Renal pelvis (tissue), 12 donors: ENCODE measurements at places on chromosomes 6 and 20.

GRCh38 chr6:83546636-83547035 lies 34.3 kb downstream of the PRSS35 start:
- DNase-seq = no peak

- DNase-seq = no peak
Measured at GRCh38 chr6:74671558-74672025, 534.3 kb downstream of the COL12A1 start.

- no peak for DNase-seq
Measured at GRCh38 chr6:167532410-167533288, 207.8 kb downstream of the TTLL2 start.

GRCh38 chr20:11366660-11367059 lies 551.0 kb upstream of the BTBD3 start:
- DNase-seq = no peak

- DNase-seq = no peak
Measured at GRCh38 chr6:20687494-20687893, 153.2 kb downstream of the CDKAL1 start.

GRCh38 chr6:22673474-22673873 lies 104.1 kb downstream of the HDGFL1 start:
- no peak for DNase-seq

DNA sequence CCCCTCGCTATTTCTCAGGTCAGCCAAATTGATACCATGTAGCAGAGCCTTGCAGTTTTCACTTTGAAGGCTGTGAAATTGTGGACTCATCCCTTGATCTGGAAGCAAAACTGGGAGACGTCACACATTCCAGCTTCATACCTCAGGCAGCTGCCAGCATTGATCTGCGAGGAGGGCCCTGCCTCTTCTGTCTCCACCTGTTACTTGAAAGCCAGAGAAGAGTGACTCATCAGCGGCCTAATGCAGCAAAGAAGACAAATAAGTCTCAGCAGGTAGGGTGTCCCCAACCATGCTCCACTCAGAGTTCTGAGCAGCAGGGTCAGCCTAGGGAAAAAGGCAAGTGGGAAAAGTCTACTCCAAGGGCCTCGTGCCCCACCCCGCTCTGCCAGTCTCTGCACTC lies 69.4 kb upstream of the BMP2 start:
- no peak for DNase-seq

DNA sequence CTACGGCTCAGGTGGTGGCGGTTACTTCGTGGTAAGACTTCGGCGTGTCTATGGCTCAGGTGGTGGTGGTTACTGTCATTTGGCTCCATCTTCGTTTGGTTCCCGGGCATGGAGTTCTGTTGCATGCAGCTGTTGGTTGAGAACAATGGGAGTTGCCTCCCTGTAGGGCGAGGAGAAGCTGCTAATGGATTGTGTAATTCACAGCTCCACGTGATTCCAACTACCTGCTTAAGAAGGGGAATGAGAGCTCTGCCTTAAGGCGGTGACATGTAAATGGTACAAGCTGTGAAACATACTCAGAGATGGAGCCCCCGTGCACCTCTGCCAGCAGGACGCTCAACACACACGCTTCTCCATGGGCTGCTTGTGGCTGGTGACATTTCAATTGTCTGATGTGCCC lies 12.4 kb upstream of the DACT2 start:
- DNase-seq = no peak

- DNase-seq = no peak
Measured at GRCh38 chr6:47718571-47718970, 20.2 kb downstream of the ADGRF4 start.

DNA sequence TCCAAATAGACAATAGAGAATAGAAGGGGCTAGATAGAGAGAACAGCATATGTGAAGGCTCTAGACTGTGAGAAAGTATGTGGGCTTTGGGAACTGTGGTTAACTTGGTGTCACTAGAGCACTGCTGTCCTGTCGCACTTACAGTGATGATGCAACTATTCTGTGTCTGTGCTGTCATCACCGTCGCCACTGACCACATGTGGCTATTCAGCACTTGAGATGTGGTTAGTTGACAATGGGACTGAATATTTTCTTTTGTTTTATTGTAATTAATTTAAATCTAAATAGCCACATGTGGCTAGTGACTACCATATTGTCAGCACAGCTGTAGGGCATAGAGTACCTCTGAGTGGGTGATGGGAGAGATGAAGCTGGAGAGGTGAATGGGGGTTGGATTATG lies 39.0 kb upstream of the IFNGR1 start:
- DNase-seq = no peak

DNA sequence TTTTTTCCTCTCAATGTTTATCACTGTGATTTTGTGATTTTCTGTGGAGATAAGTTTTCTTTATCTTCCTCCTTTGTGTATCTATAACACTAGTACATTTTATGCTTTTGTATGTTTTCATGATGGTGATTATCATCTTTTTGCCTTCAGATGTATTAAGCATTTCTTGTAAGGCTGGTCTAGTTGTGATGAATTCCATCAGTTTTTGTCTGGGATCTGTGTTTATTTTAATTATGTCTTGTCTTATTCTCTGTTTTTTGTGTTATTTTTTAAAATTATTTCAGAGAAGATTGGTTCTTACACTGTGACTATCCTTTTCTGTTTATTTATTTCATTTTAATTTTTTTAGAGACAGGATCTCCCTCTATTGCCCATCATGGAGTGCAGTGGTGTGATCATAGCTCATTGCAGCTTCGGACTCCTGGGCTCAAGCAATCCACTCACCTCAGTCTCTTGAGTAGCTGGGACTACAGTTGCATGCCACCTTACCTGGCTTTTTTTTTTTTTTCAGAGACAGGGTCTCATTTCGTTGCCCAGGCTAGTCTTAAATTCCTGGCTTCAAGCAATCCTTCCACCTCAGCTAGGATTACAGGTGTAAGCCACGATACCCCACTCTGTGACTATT lies 187.4 kb downstream of the SLC16A10 start:
- no peak for DNase-seq

DNA sequence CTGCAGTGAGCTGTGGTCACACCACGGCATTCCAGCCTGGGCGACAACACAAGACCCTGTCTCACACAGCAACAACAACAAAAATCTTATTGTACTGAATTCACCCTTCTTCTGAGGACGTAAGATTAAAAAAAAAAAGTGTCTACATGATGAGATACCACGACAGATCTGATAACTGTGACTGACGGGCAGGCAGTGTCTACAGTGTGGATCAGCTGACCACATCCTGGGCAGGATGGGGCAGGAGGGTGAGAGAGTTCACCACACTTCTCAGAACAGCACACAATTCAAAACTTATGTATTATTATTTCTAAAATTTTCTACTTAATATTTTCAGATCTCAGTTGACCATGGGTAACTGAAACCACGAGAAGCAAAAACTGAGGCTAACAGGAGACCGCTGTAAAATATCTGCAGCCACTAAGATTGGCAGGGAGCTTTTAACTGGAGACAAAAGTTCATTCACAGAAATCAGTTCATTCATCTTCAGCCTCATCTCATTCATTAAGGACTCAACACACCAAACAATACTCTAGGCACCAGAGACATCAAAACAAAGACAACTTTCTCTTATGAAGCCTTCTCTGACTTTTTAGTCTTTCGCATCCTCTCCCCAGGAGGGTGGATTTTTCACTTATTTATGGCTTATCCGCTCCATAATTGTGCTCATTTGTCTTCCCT lies 15.7 kb upstream of the NHSL1 start:
- DNase-seq = no peak

- no peak for DNase-seq
Measured at GRCh38 chr6:13474360-13474759, 13.0 kb downstream of the GFOD1 start.

DNA sequence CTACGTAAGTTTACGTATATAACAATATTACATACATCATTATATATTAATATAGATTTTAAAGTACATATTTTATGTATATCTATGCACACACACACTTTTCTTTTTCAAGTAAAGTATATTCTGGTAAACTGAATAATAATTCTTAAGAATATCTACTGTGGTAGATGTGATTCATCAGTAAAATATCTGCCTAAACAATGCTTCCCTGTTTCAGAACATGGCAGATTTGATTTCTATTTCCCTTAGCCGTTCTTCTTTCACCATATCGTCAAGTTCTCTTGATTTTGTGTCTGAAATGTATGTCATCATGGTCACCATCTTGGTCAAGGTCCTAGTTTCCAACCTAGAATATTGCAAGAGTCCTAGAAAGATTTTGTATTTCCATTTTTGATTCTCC lies 195.6 kb downstream of the HDGFL1 start:
- no peak for DNase-seq

GRCh38 chr6:148924226-148925012 lies 177.6 kb downstream of the UST start:
- no peak for DNase-seq

- DNase-seq = no peak
Measured at GRCh38 chr20:63322933-63323273, 29.9 kb downstream of the COL20A1 start.

DNA sequence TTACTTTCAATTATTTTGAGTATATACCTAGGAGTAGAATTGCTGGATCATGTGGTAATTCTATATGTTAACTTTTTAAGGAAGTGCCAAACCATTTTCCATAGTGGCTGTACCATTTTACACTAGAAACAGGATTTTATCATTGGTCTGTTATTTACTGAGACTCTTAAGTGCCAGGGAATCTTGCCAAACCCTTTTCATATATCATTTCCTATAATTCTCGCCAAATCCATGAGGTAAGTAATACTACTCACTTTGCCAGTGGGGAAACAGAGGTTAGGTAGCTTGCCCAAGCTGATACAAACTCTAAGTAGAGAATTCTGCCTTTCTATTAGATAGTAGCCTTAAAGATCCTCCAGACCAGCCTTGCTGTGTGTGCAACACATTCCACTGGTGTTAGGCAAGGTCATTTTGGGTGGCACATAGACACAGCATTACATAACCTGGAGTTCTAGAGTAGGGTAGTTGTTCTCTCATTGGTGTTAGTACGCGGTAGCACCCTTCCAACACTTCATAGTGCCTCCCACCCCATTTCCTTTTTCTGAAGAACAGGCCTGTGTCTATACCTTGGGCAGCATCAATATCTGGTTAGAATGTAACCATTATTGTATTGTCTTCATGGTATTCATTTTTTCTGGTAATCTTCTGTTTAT lies 65.5 kb downstream of the ARID1B start:
- no peak for DNase-seq

GRCh38 chr6:82396964-82397751 lies 33.5 kb downstream of the TPBG start:
- no peak for DNase-seq

DNA sequence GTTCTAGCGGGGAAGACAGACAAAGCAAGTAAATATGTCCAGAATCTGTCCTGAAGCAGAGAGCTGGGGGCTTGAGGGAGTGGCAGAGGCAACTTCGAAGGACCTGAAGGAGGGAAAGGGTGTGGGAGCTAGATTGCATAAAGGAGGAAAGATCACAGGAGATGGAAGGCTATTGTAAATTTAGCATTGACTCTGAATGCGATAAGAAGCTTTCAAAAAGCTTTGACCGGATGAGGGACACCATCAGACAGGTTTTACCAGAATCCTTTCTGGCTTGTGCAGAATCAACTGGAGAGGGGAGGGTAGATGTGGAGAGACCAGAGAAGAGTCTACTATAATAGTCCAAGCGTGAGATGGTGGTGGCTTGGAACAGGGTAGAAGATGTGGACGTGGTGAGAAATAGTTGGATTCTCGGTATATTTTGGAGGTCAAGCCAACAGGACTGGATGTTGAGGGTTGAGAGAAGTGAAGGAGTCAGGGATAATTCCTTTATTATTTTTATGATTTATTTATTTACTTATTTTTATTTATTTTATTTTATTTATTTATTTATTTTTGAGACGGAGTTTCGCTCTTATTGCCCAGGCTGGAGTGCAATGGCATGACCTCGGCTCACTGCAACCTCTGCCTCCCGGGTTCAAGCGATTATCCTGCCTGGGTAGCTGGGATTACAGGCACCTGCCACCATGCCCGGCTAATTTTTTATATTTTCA lies 19.9 kb upstream of the RIPOR3 start:
- DNase-seq = no peak

- no peak for DNase-seq
Measured at GRCh38 chr6:136526937-136527336, 23.3 kb downstream of the MAP7 start.

DNA sequence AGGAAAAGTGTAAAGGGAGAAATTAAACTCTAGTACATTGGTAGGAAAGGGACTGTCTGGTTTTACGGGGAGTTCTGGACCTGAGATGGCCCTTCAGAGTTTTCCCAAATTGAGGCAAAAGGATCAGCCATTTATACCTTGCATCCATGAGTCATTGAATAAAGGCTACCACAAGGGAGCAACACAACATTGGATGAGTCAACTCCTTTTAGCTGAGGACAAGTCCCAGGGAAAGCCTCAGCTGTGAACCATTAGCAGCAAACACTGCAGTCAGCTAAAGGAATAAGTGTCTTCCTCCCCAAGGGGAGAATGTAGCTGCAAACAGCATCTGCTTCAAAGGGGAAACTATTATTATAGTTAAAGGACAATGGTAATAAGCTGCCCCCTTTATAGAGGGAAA lies 468.7 kb upstream of the ID4 start:
- DNase-seq = no peak

DNA sequence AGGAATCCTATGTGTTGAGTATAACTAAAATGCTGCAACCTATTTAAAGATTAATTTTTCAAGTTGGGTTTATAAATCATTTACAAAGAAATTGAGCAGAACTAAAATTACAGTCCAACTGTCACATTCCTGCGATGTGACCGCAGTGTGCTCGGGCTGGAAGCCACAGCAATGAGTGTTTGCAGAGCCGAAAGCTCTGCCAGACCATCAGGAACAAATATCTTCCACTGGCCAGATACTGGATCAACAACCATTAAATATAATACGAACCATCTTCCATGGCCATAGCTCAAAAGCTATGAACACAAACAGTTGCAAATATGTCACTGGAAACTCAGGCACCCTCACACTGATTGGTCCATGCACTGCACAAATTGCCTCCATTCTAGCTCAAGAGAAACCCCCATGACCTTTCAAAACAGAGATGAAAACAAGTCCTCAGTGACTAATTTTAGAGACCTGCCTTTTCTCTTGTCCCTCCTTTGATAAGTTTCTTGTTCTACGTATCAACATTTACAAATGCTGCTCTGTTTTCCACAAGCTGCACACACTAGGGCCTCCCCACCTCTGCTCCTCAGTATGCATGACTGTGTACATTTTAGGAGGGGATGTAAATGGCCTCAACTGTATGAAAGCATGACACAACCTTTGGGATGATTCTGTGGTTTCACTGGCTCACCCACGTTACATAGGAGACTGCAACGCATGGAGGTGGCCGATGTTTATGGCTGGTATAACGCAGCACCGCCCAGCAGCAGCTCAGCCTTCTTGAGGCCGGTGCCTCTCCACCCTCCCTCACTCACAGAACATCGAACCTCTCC lies 171.7 kb downstream of the WDR27 start:
- no peak for DNase-seq
